NCI-H1436 treated with DMSO at 0.1 percent for 48 hours (cell line): ENCODE measurements at places on chromosomes 3 and 15.

DNA sequence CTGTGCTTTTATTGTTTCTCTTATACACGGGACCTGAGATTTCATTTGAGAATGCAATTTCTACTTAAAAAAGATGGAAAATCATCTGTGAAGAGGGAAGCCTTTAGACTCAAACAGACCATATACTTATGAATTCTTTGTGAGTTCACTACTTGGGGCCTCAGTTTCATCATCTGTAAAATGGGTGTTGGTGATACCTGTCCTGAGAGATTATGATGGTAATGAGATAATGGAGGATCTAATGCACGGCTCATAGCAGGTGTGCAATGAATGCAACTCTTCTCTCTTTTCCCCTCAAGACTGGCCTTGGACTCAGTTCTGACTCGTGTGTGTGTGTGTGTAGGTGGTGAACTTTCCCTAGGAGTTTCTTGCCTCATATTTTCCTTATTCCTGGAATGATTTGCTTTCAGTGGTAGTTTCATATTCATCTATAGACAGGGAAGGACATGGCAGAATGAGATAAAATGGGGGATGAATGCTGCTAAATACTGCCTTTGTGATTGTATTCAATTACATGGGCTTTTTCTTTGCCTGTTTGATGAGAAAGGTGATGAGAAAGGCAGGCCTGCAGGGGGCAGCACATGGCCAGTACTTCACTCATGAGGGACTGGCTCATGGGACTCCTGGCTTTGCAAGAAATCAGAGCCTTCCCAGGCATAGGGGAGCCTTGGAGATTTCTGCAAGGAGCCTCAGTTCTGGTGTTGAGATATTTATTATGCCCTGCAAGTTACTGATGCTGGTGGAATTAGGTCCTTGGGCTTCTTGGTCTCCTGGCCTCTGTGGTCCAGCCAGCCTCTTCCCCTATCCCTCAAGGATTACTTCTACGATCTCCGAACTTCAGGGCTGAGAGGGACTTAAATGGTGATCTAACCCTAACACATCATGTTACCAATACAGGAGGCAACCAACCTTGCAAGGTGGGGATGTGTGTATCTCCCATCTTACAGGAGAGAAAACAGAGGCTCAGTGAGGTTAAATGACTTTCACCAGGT lies 70.7 kb downstream of the RPLP1 start:
- DNase-seq = peak; percentile 42

GRCh38 chr15:68580026-68580882 lies 1.5 kb downstream of the CORO2B start:
- DNase-seq = no peak

- DNase-seq = no peak
These were observed 3.6 kb downstream of the FYTTD1 start for GRCh38 chr3:197753263-197753662.

DNA sequence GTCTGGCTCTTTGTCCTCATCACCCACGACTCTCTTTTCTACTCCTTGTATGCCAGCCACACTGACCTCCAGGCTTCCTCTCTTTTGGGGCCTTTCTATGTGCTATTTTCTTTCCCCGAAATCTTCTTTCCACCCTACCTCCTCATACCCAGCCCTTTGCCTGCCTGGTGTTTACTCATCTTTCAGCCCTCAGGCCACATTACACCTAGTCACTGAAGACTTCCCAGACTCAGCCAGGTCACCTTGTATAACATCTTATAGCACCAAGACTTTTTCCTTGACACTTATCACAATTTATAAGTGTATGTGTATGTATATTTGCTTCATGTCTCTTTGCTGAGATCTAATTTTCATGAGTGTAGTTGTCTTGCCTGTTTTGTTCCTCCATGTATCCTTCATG lies 396.4 kb downstream of the NLGN1 start:
- DNase-seq = no peak

DNA sequence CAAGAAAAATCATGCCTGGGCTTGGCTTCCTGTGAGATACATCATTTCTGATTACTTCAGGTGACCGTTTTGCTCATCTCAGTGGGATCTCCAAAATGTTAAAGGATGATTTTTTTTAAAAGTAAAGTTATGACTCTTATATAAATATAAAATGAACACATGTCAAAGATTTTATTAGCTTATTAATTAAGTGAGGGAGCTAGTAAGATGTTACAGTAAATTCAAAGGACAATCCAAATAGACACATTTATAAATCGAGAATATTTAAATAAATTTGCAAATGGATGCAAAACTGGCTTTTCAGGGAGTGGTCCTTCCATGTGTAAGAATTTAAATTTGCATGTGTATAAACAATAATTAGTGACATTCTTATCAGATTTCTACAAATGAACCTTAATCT lies 87.0 kb downstream of the IQCH start:
- DNase-seq = no peak

GRCh38 chr3:117567382-117567781 lies 857.8 kb downstream of the TUSC7 start:
- DNase-seq = no peak
